Mesothelial cell of epicardium (in vitro differentiated cells): ENCODE measurements at places on chromosomes 2 and 18.

DNA sequence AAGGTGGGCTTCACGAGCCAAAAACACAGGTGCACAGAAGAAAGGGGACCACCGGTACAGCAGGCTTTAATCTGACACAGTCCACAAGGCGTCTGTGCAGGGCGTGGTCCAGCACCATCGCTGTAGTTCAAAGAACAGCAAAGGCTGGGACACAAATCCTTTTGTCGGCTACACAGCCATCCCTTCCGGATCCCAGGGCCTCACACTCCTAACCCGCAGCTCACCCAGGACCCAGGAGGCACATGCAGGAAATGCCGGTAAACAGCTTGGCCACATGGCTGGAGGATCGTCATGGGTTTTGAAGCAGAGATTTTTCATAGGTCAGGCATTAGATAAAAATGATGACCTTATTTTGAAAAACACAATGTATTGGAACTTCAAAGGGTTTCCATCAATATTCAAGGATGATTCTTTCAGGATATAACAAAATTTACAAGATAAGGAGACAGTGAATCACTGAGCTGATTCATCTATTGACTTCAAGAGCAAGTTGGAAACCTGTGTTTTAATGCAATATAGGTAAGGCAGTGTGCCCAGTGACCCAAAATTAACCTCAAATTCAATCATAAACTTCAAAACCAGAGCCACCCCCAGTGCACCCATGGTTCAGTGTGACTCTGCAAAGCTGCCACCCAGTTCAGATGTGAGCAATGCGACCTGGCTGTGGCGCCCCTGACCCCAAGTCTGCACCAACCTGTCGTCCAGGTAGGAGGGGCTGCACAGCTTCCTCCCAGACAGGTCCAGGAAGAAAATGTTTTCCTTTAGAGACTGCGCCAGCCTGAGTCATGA is 74.4 kb downstream of the TMEM18 start:
- no peak for DNase-seq

GRCh38 chr2:8803658-8804379 is 33.6 kb downstream of the KIDINS220 start:
- DNase-seq: no peak

GRCh38 chr18:56517196-56517595 is 121.2 kb downstream of the TXNL1 start:
- no peak for DNase-seq

- no peak for DNase-seq
Observed at GRCh38 chr2:201579536-201579935, 63.8 kb downstream of the TMEM237 start.

DNA sequence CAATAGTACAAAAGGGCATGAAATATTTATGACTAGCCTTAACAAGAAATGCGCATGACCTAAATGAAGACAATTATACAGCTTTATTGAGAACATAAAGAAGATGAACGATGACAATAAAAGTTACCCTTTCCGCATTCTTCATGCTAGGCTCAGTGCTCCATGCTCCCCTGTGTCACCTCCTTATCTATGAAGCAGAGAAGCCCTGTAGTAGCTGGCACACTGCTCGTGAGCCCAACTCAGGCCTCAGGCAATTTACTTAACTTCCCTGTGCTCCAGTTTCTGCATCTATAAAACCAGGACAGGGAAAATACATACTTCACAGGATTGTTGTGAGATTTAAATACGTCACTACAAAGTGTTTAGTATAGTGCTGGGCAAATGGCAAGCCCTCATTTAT is 34.5 kb upstream of the NABP1 start:
- no peak for DNase-seq

- no peak for DNase-seq
Observed at GRCh38 chr2:109407276-109408042, 206.3 kb downstream of the SEPTIN10 start.

GRCh38 chr18:64678048-64678447 is 529.2 kb upstream of the LINC00305 start:
- DNase-seq: no peak

- DNase-seq: no peak
Observed at GRCh38 chr2:104862058-104862941, 8.4 kb downstream of the POU3F3 start.

DNA sequence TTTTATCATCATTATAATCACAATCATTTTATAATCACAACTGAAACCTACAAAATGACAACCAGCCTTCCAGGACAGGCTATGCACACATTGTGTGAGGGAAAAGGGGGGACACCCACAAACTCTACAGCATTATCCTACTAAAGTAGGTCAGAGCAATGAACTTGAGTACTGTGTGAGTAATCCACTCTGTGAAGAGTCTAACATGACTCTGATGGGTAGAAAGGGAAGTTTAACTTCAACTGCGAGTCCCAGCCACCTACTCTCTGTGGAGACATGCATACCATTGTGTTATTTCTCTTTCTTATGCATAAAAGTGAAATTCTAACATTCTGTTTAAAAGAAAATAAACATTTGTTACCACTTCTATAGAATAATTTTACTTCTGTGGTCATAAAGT is 177.9 kb downstream of the ZNF516 start:
- DNase-seq: no peak

DNA sequence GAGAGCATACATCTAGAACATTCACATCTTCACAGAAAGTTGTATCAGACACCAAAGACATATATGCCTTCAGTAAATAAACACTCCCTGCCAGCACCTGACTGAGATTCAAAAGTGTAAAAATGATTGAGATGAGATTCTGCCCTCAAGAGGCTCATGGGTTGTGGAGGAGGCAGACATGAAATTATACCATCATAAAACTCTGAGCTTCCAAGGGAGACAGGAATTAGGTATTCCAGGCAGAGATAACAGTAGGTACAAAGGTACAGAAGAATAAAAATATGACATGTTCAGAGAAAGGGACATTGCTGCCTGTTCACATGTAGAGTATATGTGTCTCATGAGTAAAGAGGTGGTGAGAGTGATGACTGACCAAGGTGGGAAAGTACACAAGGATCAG is 322.3 kb downstream of the OSR1 start:
- DNase-seq: no peak

GRCh38 chr2:6878549-6878948 is 972 bp downstream of the RSAD2 start:
- DNase-seq: no peak

DNA sequence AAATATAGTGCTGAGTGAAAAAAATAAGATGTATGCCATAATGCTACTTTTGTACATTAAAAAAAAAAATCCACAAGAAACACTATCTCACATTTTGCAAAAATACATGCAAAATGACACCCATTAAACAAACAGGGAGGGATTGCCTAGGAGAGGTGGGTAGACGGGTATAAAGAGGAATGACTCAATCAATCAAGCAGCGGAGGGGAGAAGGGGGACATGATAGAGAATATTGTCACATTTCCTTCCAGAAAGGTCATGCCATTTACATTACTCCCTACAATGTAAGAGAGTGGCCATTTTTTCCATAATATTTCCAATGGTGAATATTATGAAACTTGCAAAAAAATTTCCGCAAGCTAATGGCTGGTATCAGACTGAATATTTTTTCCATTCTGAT is 542.3 kb upstream of the TNP1 start:
- no peak for DNase-seq

DNA sequence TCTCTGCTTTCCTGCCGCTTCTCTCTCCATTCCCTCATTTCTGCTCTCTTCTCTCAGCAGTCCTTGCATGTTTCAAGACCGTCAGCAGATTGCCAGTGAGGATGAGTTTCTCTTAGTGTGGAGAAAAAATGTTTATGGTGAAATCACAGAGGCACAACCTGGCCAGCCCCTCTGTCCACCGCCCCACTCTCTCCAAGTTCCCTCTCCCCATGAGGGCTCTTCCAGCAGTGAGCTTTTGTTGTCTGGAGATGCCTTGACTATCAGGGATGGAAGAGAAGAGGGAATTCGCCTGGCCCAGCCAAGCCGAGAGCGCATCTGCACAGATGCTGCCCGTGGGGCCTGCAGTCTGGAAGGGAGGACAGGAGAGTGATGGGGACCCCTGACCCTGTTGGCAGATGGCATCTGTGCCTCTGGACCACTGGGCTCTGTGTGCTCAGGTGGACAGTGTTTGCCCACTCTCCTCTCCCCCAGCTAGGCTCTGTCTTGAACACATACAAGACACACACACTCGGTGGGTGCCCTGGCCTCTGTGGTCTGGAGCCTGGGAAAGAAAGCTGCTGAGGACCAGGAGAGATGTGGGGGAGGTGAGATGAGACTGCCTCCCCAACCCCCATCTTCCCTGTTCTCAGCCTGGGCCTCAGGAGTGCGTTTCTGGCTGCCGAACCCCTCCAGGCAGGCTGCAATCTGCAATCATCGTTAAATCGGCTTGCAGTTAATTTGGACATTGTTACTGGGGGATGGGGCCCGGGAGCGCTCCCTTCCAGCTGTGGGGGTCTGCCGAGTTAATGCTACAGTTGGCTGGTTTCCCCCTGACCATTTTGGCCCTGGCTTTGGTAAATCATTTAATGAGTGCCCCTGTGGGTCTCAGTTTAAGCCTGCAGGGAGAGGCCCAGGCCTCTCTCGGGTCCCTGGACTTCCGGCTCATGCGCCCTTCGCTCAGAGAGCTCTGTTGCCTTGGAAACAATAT is 4.5 kb downstream of the ITM2C start:
- DNase-seq: no peak

GRCh38 chr2:126317790-126318431 is 338.0 kb upstream of the GYPC start:
- DNase-seq: no peak

- DNase-seq: no peak
Observed at GRCh38 chr2:112880696-112881095, 30.3 kb upstream of the IL37 start.

DNA sequence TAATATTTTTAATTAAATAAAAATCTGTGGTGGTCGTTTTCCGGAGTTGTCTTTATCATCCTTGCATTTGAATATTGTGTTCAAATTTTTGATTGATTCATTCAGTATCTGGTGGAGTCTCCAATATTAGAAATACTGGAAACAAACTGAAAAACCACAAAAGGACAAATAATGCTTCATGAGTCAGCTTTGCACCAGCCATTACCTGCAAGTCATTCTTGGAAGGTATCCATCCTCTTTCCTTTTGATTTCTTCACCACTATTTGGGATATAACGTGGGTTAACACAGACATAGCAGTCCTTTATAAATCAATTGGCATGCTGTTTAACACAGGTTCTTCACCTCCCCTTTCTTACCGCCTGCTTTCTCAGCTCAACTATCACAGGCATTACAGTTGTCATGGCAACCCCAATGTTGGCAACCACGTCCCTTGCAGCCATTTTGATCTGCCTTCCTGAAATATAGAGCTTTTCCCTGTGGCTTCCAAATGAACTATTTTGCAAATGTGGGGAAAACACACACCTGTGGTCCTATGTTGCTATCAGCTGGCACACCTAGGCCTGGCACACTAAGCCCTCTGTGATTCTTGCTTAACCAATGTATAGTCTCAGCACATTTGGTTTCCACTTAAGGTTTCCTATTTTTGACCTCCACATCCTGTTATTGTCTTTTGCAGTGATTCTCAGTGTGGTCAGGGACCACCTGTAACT is 6.5 kb downstream of the CTLA4 start:
- DNase-seq: no peak

- DNase-seq: no peak
Observed at GRCh38 chr2:19070886-19071285, 287.5 kb downstream of the OSR1 start.

GRCh38 chr18:73952296-73952946 is 195.2 kb downstream of the FBXO15 start:
- DNase-seq: no peak

DNA sequence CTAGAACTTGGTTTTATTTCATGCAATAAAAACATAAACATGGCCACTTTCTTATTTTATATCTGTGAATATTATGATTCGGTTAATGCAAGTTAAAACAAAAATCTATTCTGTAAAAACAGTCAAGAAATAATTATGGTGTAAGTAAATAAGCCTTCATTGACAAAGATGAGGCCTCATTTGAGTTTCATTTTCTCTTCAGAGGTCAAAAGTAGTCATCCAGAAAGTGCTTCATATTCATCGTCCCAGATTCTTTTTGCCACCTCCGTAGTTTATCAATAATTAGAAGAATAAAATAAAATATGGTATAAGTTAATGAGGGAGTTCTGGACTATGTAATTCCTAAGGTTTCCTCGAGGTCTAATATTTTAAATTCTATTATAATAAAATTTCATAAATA is 19.4 kb upstream of the HNRNPA3 start:
- DNase-seq: no peak

DNA sequence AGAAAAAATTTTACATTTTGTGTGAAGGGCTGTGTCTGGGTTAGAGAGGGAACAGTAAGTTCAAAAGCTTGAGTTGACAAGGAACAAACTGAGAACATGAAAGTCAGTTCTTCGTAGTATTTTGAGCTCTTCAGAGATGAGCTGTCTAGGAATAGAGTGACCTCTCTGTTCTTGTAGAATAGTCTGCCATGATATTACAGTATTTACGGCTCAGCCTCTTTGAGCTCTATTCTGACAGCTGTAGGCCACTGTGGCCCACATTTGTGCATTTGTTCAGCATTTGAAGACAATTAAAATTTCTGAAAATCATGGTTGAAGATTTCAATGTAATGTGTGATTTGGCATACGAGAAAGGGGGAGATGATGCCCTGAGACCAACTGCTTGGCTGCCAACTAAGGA is 172.8 kb downstream of the MGAT5 start:
- no peak for DNase-seq

GRCh38 chr2:149331023-149331400 is 625 bp downstream of the LYPD6 start:
- peak; percentile 50 for DNase-seq

GRCh38 chr18:45023519-45023918 is 342.8 kb downstream of the SETBP1 start:
- DNase-seq: no peak

GRCh38 chr2:219073413-219074129 is 12.8 kb upstream of the IHH start:
- no peak for DNase-seq

DNA sequence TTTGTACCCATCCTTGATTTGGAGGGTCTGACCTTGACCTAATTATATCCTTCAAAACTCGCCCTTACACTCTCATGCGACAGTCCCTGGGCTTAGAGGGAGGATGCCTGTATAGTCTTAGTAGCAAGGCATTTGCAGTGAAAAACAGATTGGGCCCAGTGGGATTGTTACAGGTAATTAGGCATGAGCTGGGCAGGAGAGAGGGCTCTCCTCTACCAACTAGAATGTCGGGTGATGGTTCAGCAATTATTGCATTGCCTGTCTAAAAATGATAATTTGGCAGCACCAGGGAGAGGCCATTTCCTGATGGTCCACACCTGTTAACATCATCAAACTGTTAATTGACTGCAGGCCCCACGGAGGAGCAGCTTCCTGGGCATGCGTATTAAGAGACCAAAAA is 32.4 kb downstream of the COMMD1 start:
- DNase-seq: no peak

DNA sequence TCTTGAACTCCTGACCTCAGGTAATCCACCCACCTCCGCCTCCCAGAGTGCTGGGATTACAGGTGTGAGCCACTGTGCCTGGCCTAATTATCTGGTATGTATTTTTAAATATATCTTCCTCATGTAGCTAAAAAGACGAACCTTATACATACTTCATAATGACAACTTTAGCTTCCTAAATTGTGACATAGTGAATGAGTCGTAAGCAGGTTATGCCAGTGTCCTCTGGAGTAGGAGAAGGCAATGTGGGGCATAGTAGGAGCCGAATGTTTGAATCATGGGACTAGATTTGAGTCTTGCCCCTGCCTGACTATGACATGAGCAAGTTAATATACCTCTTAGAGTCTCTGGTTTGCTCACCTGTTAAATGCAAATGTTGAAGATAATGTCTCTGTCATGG is 95.8 kb upstream of the FOSL2 start:
- DNase-seq: no peak
